NB4 (cell line): ENCODE measurements at places on chromosomes 11 and 22.
A peak's percentile ranks its signal among the peaks of the same experiment; 100 is the strongest.

- peak; percentile 89 for DNase-seq
Measured at GRCh38 chr11:10606536-10607208, 38.2 kb upstream of the LYVE1 start.

DNA sequence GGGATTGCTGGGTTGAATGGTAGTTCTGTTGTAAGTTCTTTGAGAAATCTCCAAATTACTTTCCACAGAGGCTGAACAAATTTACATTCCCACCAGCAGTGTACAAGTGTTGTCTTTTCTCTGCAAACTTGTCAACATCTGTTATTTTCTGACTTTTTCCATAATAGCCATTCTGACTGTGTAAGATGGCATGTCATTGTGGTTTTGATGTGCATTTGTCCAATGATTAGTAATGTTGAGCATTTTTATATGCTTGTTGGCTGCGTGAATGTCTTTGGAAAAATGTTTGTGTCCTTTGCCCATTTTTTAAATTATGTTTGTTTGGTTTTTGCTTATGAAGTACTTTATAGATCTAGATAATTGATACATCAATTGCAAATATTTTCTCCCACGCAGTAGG lies 1025.0 kb downstream of the JRKL start:
- no peak for DNase-seq

GRCh38 chr22:44242946-44243724 lies 62.4 kb downstream of the PARVG start:
- DNase-seq, result no peak

- peak; percentile 55 for DNase-seq
Measured at GRCh38 chr22:24541681-24542515, 13.0 kb downstream of the GUCD1 start.

DNA sequence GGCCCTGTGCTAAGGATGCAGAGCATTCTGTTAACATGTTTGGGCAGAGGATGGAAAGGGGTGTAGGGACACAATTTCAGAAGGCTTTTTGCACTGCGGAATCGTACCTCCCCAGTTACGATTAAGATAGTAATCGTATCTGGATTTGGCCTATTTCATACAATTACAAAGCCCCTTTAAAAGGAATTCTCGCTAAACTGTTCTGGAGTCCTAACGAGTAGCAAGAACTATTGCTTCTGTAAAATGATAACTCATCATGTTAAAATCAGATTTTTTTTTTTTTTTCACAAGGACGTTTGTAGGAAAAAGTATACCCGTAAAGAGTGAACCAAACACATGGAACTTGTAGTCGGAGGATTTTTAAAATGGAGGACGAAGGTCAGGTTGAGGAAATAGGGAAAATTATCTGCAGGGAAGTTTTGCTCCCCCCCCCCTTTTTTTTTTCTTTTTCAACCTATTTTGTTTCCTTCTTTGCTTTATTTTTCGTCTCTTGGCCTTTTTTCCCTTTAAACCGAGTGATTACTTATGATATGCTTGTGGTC lies 934 bp downstream of the HSD17B12 start:
- DNase-seq, result peak; percentile 38

GRCh38 chr11:92702037-92702804 lies 267.2 kb upstream of the MTNR1B start:
- no peak for DNase-seq

GRCh38 chr11:131246663-131247062 lies 123.8 kb upstream of the NTM start:
- peak; percentile 41 for DNase-seq

GRCh38 chr11:16785520-16786128 lies 47.2 kb downstream of the C11orf58 start:
- DNase-seq, result peak; percentile 66

DNA sequence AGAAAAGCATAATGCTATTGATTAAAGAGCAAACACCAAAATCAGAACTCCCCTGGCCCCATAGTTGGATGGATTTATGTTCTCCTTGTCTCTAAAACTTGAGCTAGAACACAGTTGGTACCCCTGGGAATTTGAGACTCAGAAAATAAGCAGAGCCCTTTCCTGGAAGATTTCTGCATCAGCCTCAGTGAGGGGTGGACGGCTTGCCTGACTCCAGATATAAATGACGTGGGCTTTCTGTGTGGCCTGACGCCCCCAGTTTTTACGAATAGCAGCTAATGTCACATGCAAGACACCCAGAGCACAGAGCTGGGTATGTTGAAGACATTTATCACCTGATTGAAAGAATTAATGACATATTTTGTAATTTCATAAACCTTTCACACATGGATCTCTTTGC lies 130.8 kb downstream of the TRIM29 start:
- no peak for DNase-seq

GRCh38 chr11:33692013-33692504 lies 8.6 kb downstream of the C11orf91 start:
- DNase-seq, result no peak

DNA sequence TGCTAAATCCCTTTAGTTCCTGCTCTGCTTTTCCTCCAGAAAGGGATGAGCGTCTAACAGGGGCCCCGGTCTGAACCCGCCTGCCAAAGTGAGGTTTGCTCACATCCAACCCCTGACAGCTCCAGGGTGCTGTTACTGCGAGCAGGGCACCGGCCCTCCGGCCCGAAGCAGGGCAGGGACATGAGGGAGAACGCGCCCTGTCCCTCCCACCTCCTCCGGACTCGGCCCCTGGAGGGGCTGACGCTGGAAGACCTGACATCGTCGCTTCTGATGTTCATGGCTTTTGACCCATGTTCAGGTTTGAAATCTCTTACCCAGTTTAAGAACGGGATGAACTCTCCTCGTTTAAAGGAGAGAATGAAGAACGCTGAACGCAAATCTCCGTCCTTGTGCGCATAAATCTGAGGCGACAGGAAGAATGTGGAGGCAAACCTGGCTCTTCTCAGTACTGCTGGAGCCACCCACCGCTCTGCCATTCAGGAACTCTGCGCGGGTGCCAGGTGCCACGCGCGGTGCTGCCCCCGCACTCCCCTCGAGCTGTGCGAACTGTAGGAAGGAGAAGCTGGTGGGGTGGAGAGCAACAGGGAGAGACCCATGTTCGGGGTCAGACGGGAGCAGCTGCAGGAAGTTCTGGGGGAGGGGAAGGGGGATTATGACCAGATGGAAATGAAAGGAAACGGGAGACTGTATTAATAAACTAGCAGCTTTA lies 826 bp upstream of the EEF1G start:
- peak; percentile 72 for DNase-seq

- DNase-seq, result no peak
Measured at GRCh38 chr11:13891911-13892310, 70.6 kb upstream of the SPON1 start.

- DNase-seq, result no peak
Measured at GRCh38 chr11:70526116-70527045, 128.1 kb downstream of the CTTN start.

DNA sequence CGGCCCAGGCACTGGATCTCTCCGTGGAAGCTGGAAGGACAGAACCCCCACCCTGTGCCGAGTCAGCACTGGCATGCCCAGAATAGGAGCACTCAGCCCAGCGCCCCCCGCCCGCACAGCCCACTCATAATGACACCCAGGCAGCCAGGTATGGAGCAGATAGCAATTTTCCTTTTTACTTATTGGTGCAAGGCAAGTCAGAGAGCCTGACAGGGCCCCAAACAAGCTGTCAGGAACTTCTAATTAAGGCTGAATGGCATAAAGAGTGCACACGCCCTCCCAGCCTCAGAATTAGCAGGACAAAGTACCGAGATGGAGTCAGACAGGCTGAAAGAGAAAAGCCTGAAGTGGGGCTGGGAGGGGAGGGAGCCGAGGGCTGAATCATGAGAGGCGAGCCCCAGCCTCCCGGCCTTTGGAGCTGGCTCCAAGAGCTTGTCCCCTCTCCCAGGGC lies 76.9 kb downstream of the DSCAML1 start:
- no peak for DNase-seq

DNA sequence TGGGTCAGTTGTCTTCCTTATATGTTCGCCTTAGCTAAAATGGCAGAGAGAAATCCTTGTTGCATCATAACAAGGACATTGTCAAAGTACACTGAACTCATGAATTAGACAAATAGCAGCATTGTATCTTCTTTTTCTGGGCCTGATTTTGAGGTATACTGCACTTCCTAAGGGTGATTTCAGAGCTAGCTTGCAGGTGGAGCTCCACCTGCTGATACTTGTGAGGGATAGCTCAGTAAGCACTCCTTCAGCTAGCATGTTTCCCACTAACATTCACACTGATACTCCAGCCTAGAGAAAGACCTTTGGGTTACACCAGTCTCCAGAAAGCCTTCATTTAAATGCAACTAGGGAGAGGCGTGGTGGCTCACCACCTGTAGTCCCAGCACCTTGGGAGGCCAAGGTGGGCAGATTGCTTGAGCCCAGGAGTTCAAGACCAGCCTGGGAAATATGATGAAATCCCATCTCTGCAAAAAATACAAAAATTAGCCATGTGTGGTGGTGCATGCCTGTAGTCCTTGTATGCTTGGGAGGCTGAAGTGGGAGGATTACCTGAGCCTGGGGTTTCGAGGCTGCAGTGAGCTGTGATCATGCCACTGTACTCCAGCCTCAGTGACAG lies 29.8 kb downstream of the JAM3 start:
- DNase-seq, result peak; percentile 29

GRCh38 chr11:2204361-2205213 lies 33.0 kb upstream of the TH start:
- no peak for DNase-seq

DNA sequence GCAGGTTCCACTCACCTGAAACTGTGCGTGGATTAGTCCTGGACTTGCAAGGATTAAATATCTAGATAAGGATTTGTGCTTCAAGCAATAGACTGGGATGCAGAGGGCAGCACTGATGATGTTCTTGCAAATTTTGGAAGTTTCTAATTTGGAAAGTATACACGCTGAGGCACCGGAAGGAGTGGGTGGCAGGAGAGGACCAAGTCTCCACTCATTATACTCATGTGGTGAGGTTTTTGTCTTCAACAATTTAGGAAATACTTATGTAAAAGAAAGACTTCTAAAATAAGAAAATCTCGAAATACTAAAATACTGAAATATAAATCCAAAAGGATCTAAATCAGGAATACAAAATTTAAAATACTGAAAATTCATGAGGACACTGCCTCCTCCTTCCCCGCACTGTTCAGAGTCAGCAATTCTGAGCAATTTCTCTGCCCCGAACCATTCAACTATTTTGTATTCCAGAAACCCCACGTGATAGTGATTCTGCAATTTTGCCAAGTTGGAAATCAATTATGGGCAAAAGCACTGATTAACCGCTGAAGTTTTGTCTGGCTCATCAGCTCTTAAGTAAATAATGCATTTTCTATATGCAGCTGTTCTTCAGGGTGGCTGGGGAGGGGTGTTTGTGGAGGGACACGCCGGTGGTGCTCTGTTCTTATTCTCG lies 47.0 kb upstream of the CLMP start:
- no peak for DNase-seq

GRCh38 chr11:104823657-104824056 lies 74.6 kb downstream of the CASP12 start:
- peak; percentile 6 for DNase-seq

GRCh38 chr22:47432683-47433082 lies 670.2 kb downstream of the TBC1D22A start:
- no peak for DNase-seq

- no peak for DNase-seq
Measured at GRCh38 chr22:44037519-44038375, 13.6 kb downstream of the PARVB start.

DNA sequence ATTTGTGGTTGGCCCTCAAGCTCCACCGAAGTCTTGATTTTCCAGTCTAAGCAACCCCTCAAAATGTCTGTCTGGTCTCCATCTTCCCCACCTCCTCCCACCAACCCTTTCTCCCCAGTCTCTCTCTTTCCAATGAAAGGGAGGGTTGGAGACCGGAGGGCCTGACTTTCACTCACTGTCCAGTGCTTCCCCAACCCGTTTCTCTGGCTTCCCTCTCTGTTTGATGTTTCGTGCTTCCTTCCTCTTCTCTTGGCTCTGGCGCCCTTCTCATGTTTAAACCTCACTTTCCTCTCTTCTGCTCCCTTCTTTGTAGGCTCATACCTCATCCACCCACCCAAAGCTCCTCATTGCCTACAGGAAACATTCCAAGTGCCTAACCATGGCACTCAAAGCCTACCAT lies 11.1 kb upstream of the VPS37C start:
- no peak for DNase-seq

GRCh38 chr11:235609-235996 lies 539 bp downstream of the SIRT3 start:
- DNase-seq, result no peak

GRCh38 chr11:33884601-33885000 lies 7.3 kb downstream of the LMO2 start:
- no peak for DNase-seq

- peak; percentile 1 for DNase-seq
Measured at GRCh38 chr11:16669799-16670415, 68.5 kb upstream of the C11orf58 start.

DNA sequence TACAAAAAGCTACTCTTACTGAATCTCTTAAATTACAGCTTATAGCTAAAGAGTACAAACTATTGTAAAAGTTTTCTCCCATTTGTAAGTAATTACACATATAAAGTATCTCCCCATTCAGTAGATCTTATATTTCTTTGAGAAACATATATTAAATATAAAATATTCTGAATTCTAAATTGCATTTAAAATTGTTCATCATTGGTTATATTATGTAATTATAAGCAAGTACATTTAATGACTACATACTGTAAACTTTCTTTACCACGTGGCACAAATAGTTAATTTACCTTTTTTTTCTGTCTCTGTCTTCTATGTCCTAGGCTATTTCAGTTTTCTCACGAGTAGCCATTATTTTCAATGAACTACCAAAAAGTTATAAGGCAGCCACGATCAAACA lies 101.2 kb upstream of the SERPIND1 start:
- DNase-seq, result no peak

GRCh38 chr11:9158898-9159391 lies 67.5 kb upstream of the SCUBE2 start:
- no peak for DNase-seq

DNA sequence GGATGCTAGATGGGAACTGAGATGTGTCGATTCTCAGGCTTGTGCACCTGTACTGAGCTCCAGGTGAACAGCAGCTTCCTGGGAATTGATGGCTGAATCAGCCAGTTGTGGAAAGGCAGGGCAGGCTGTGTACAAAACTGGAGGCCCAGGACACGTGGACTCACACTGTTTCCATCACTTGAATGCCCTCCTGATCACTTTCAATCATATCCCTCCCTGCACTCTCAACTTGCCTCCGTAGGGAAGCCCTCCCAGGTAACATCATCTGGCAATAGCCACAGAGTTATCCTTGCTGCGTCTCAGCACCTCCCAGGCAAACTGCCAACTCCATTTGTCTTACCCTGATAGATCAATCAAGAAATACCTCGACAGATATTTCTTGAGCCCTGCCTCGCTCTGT lies 10.1 kb downstream of the FAM83F start:
- no peak for DNase-seq

- no peak for DNase-seq
Measured at GRCh38 chr11:111494040-111494439, 18.1 kb downstream of the BTG4 start.
